ENCODE measurements at places on chromosomes 3 and 15.

DNA sequence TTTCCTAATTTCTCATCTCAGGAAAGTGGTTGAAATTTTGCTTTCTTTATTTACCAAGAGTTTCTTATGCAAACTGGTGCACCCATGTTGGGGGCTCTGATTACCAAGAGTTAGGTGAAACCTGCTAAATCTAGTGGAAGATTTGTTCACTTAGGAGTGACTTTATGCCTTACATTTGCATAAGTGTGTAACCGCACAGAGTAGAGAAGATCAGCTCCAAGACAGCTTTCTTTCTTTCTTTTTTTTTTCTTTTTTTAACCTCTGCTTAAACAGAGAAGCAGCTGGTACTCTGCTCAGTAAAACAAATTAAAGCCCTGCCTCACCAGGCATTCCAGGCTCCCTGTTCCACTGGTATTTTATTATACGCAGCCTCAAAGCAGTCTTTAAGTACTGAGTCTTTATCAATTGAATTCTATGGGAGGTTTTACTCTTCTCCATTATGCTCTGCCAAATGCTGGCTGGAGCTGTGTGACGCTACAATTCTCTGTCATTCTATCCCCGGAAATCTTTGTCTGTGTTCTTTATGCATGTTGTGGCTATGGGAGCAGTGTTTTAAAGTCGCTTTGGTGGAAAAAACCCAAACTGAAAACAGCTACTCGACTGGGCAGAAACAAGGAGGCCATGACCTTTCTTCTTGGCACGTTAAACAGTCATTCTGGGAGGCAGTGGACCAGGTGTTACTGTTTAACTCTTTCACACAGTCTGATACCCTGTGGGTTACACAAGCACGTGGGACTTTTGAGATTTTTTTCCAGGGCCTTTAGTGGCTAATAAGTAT is 55.2 kb upstream of the GBE1 start:
- DNase-seq, result no peak

- DNase-seq, result no peak
These were observed 43.0 kb downstream of the ABHD5 start for GRCh38 chr3:43733459-43734384.

- no peak for DNase-seq
These were observed 85.4 kb downstream of the ZNF385D start for GRCh38 chr3:21665444-21666100.

DNA sequence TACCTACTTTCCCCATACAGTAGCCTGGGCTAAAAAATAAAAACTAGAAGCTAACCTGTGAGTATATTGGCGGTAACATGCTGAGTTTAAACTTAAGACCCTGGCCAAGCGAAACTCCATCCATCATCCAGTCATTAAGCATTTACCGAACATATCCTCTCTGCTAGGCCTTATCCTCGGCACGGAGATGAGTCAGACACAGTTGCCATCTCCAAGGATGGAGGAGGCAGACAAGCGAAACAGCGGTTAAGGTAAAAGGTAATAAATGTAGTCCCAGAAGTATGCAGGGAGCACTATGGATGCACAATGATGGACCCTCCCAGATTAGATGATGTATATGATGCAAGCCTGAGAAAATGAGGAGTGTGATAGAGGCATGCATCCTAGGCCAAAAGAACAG is 143.6 kb downstream of the RYR3 start:
- no peak for DNase-seq

GRCh38 chr3:150899141-150899540 is 6.1 kb downstream of the MINDY4B start:
- DNase-seq, result no peak

DNA sequence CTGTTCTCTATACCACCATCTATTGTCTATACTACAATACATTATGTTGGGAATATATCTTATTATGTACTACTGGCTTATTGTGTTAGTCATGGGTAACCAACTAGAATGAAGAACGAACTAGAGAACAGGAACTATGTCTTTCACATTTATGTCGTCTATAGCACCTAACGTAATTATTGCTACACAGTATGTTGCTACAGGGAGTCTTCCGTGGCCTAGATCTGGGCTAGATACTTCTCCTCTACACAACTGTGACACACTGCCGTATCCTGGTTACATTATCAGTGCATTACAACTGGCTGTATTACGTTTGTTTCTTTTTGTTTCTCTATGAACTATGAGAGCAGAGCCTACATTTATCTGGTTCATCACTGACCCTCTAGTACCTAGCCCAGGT is 34.0 kb downstream of the SCG5 start:
- DNase-seq, result no peak

DNA sequence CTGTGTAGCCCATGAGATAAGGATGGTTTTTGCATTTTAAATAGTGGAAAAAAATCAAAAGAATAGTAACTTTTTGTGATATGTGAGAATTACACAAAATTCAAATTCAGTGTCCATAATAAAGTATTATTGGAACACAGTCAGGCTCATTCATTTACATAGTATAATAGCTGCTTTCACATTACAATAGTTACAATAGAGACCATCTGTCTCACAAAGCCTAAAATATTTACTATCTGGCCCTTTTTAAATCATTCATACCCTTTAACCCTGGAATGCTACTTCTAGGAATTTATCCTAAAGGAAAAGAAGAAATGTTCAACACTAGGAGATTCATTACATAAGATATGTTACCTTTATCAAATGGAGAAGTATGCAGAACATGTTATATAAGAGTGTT is 35.5 kb upstream of the TM4SF4 start:
- DNase-seq, result no peak

DNA sequence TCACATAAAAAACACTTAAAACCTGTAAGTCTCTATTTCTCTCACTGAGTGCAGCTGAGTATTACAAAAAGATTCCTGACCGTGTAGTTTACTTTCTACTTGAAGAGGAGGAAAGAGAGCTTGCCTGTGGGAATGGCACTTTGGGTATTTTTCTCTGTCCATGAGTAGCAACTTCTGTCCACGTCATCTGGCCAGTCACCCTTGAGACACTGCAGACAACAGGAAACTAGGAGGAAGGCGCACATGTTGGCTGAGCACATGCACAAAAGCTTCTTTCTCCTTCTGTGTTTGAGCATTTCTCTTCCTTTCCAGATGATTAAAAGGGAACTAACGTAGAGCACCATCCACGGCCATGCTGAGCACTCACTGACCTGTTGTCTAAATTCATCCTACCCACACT is 19.7 kb downstream of the STARD5 start:
- DNase-seq, result peak; percentile 64

GRCh38 chr3:89635137-89635536 is 527.7 kb downstream of the EPHA3 start:
- DNase-seq, result no peak

DNA sequence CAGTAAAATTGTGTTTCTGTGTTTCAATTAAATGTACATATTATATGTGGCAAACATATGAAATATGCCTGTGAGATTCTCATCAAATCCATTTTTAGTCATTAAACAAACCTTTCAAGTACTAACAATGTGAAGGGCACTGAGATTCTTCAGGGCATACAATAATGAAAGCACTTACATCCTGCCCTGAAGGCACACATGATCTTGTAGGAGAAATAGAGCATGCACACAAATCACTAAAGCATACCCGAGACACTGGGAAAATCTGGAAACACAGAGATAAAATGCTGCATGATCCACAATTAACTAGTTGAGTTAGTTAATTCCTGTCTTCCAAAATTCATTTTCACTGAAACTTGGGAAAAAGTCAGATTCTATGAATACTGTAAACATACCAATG is 810.5 kb upstream of the NECTIN3 start:
- DNase-seq, result no peak

- DNase-seq, result peak; percentile 91
These were observed 145.4 kb downstream of the KLHL25 start for GRCh38 chr15:85649372-85649771.

DNA sequence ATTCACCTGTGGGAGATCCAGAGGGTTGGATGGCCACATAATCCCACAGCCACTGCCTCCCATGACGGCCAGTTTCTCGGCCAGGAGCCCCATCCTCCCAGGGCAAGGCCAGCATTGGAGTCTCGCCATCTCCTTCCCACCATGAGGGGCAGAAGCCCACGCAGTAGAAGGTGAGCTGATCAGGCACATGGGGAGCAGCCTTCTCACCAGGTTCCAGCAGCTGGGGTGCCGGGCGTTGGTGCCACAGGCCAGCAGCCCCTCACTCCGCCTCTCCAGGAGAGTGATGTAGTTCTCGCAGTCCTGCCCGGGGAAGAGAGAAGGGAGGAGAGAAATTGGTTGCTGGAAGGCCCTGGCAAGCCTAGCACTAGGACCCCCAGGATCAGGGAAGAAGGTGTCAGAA is 16.1 kb downstream of the SEMA7A start:
- no peak for DNase-seq

DNA sequence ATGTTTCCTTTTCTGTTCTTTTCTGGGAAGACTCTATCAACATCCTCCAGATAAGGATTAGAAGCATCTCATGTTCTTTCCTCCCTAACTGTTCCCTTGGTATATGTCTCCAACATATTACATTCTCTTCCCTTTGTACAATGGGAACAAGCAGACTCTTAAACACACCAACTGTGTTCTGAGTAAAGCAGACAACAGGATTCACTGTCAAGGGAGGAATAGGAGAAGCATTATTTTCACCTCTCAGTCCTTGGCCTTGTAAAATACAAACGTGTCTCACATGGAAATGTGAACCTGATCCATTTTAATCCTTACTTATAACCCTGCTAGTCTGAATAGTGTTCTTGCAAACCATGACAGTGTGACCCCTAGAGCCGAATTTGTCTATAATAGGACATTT is 19.6 kb downstream of the GYG1 start:
- no peak for DNase-seq

GRCh38 chr3:180267202-180267843 is 230.6 kb upstream of the PEX5L start:
- peak; percentile 33 for DNase-seq

- DNase-seq, result no peak
These were observed 392.8 kb downstream of the RSL24D1 start for GRCh38 chr15:54803987-54804386.

GRCh38 chr15:22880068-22880980 is 41.9 kb downstream of the NIPA2 start:
- no peak for DNase-seq

DNA sequence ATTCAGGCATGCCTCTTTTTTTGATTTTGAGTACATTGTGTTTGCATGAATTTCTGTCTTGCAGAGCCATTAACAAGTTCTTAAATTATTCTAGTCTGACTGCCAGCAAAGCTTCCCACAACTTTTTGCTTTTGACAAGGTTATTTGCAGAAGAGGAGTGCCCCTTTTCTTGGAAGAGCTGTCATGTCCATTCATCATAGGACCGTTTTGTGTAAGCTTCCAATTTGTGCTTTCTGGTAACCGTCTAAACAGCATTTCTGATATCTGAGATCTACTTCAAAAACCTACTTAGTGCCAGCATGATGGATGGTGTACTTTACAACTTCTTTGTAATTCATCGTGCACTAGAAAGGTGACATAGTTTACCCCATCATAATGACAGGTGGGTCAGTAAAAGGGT is 379.7 kb downstream of the NAALADL2 start:
- no peak for DNase-seq

- DNase-seq, result no peak
These were observed 36.8 kb downstream of the EHD4 start for GRCh38 chr15:41935566-41936020.

- no peak for DNase-seq
These were observed 394.0 kb downstream of the LRTM1 start for GRCh38 chr3:54533856-54534255.

- no peak for DNase-seq
These were observed 38.2 kb downstream of the SHQ1 start for GRCh38 chr3:72810063-72810462.

- DNase-seq, result no peak
These were observed 12.1 kb downstream of the RFTN1 start for GRCh38 chr3:16501376-16501775.

- no peak for DNase-seq
These were observed 90.1 kb downstream of the AAGAB start for GRCh38 chr15:67164401-67164791.

DNA sequence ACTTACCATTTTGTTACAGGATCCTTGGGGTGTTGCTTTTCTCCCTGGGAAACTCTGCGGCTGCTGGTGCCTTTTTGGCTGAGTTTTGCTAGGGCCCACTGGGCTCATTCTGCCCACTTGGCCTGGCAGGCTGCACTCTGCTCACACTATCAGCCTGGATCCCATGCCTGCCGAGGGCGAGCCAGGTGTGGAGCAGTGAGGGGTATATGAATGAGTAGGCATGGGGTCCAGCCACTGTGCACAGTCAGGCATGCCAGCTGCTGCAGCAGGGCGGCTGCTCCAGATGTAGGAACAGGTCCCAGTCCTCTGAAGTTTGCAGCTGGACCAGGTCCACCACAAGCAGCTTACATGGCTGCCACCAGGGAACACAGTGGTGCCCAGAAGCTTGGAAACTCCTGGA is 136.4 kb upstream of the CNTN3 start:
- DNase-seq, result no peak

DNA sequence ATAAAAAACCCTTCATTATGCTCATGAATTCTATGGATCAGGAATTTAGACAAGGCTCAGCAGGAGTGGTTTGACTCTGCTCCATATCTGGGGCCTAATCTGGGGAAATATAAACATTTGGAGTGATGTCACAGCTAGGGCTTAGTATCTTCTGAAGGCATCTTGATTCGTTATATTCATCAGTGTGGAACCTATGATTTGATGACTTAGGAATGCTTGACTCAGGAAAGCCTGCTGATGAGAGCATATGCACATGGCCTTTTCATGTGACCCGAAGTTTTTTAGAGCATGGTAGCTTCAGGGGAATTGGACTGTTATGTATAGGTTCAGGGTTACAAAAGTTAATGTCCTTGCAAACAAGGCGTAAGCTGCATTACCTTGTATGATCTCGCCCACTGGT is 184.9 kb upstream of the LRRC3B start:
- DNase-seq, result peak; percentile 86

DNA sequence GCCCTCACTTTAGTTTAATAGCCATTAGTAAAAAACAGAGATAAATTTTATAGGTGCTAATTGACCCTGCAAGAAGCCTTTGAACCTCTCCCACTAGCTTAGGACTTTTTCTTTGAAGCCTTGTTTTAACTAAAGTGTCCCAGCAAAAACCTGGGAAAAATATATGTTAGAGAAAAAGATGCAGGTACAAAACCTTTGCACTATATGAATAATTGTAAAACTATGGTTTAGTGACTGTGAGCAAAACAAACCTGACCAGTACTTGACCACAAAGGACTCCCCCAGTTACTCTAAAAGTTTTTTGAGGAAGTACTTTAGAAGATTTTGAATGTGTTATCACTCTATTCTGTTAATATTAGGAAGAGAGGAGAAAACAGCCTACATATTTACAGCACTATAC is 123.3 kb upstream of the TP63 start:
- DNase-seq, result no peak

DNA sequence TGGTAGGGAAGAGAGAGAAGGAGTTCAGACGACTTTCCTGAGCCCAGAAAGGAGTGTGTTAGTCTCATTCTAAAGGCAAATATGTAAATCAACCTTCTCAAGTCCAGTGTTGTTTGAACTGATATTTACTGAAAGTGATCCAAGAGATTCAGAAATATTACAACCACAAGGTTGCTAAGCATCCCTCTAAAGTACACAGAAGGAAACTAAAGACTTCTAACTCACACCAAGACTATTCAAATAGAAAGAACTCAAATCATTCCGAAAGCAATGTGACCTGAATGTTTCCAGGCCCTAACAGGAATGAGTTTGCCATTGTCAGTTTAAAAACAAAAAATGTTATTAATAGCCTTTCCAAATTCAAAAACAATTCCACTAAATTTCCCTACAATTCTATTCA is 56.9 kb upstream of the VGLL3 start:
- no peak for DNase-seq
